Daoy (cell line): ENCODE measurements at places on chromosomes 4 and X. TPM values are rescaled to one million over a fixed set of nuclear protein-coding genes. Genes with fewer than 3 reads are reported as not detected.

Gene PAGE4
- not detected in 2 replicates for total RNA-seq

Gene FAM47E
- 0.11 and 2.8 TPM in 2 replicates for total RNA-seq

Gene RBM47
- 3.7 and 3.8 TPM in 2 replicates for total RNA-seq

Gene PAGE2
- total RNA-seq, result 0.29 and 1.1 TPM in 2 replicates

Gene KLHL34
- total RNA-seq, result not detected in 2 replicates

Gene DACH2
- not detected in 2 replicates for total RNA-seq

Gene NKX6-1
- total RNA-seq, result 0.86 and 1.9 TPM in 2 replicates

Gene ART3
- total RNA-seq, result not detected in 2 replicates

DNA sequence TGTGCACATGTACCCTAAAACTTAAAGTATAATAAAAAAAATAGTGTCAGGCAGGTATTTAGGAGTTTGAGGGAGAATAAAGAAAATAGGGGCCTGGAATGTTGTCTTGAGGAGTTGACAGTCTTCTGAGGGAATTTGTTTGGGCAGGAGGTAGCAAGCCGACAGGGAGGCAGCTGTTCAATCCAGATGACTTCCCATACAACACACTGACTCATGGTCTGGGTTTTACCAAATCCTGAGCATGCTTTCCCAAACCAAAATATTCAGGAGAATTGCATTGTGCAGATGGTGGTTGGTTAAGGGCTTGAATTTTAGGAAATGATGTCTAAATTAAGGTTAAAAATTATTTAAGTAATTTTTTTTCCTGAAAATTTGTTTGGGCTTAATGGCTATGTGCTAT is 430.0 kb downstream of the INPP4B start:
- peak; percentile 23 for DNase-seq

- DNase-seq, result no peak
These were observed 34.6 kb downstream of the KLHL15 start for GRCh38 chrX:23992431-23992830.

- DNase-seq, result no peak
These were observed 13.0 kb downstream of the NSDHL start for GRCh38 chrX:152843852-152844251.

DNA sequence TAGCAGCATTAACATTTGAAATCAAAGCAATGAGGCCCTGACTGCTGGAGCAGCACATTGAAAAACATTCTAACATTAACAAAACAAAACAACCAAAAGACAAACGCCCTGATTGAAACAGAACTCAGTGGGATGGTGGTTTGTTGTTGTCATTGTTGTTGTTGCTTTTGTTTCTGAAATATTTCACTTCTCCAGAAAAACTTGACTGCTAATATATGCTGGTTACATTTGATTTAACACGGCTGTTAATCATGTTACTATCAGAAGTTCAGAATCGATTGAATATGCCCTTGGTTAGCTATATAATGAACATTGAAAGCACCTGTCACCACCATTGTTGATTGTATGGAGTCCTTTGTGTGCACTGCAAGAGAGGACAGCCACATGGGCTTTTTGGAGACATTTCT is 790.4 kb upstream of the GALNTL6 start:
- no peak for DNase-seq

GRCh38 chr4:155187989-155188388 is 20.4 kb upstream of the NPY2R start:
- DNase-seq, result no peak

DNA sequence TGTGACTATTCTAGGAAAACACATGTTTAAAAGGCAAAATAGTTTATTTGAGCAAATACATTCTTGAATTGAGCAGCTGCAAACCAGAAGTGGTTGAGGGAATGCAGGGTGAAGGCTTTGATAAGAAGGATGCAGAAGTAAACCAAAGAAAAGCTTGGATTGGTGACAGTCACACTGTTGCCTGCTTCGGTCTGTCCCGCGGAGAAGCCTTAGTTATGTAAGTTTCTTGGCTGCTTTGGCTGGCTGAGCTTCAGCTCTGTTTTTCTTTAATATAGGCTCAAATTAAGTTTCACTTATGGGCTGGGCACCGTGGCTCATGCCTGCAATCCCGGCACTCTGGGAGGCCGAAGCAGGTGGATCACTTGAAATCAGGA is 67.6 kb downstream of the FAM53A start:
- DNase-seq, result no peak

- DNase-seq, result no peak
These were observed 462.7 kb upstream of the RPS6KA3 start for GRCh38 chrX:20729416-20729815.

GRCh38 chr4:163755013-163755412 is 260.5 kb downstream of the TMA16 start:
- no peak for DNase-seq

- no peak for DNase-seq
These were observed 114.0 kb upstream of the SH3RF1 start for GRCh38 chr4:169384779-169385178.

DNA sequence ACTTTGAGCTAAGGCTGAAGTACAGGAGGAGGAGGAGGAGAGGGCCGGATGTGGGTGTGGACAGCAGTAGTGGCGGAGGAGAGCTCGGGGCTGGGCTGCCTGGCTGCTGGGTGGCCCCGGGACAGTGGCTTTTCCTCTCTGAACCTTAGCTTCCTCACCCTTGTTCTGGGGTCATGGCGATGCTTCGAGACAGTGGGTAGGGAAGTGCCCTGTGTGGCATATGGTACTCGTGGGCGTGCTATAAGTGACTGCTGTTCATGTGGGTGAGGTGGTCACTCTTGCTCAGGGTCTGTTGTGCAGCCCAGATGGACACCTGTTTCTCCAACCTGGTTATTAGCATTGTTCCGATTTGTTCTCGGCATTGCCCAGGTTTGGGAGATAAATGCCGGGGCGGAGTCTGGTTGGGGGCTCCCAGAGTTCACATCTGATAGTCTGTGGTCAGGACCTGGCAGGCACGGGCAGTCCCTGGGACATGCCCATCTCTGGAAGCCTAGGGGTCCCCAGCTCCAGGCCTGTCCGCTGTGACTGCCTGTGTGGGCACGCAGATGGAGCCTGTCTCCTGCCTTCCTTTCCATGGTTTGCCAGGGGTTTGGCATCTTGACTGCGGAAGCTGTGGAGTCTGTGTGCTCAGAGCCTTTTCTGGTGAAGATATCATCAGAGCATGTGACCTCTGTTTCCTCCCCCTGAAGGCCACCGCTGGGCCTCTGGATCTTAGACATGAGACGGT is 4.9 kb upstream of the CPZ start:
- DNase-seq, result no peak

DNA sequence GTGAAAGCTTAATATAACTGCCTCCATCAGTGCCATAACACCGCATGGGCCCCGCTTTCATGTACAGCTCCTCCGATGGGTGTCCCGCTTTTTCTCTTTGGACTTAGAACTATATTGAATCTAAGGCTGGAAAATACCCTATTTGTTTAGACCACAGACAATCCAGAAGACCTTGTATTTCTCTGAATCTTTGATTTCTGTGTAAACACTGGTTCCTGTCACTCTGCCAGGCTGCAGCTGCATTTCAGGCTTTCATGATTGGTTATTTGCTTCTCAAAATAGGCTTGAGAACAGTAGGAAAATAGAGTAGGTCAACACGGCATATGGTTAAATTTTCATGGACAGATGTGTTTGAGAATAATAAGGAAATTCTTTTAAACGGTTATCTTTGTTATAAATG is 80.0 kb downstream of the NWD2 start:
- DNase-seq, result no peak

DNA sequence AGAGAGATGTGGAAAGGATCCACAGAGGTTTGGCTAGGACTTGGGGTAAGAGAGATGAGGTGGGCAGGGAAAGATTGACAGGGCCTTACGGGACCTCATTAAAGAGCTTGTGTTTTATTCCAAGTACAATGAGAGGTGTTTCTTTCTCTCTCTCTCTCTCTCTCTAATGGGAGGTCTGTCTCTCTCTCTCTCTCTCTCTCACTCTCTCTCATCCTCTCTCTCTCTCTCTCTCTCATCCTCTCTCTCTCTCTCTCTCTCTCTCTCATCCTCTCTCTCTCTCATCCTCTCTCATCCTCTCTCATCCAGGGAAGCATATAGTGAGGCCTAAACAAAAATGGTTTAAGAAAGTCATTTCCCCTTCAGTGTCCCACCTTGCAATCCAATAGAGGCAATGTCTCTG is 5.4 kb downstream of the JADE3 start:
- DNase-seq, result no peak

- peak; percentile 51 for DNase-seq
These were observed at the start of gene C4orf51 for GRCh38 chr4:145679991-145680455. C4orf51 (plus strand) TSS chr4:145680146; CDS start chr4:145680204, 58 bp downstream.

DNA sequence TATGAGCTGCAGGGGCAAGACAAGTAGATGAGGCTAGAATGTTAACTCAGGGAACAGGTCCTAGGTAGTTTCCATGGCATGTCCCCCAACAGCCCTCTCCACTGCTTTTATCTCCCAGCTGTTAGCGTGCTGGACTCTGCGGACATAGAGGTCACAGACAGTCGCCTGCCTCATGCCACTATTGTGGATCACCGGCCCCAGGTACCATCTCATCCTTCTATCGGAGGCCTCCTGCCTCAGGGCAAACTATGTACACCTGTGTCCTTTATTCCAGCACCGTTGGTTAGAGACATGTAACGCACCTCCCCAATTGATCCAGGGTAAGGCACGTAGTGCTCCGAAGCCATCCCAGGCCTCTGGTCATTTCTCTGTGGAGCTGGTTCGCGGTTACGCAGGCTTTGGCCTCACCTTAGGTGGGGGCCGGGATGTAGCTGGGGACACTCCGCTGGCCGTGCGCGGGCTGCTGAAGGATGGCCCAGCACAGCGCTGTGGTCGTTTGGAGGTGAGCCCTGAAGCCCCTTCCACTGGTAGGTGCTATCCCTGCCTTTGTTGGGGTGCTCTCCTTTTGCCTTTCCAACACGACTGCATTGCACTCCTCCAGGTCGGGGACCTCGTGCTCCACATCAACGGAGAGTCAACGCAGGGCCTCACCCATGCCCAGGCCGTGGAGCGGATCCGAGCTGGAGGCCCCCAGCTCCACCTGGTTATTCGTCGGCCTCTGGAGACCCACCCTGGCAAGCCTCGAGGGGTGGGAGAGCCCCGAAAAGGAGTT is 2.2 kb downstream of the MAGIX start:
- no peak for DNase-seq
